ENCODE measurements at places on chromosomes 6 and 20.
A peak's percentile ranks its signal among the peaks of the same experiment; 100 is the strongest.

GRCh38 chr6:168411130-168411529 is 29.9 kb upstream of the SMOC2 start:
- no peak for DNase-seq

GRCh38 chr6:2865694-2866151 is 24.1 kb upstream of the SERPINB1 start:
- no peak for DNase-seq

DNA sequence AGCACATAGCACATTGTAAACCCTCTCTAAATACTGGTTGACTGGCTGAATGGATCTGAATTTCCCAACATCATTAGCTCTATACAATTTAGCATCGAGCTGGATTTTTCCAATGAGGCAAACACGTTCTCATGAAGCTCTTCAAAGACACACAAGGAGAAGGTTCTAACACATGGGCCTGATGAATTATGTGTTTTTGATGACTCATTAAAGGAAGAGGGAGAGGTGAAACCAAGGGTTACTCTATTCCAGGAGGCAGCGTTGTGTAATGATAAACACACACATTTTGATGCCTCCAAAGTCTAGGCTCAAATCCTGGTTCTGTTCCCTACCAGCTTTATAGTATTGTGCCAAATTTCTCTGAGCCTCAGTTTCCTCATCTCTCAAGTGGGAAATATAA is 84.3 kb downstream of the PFDN4 start:
- DNase-seq = no peak

- DNase-seq = no peak
Observed at GRCh38 chr6:163808231-163808630, 393.7 kb downstream of the QKI start.

- no peak for DNase-seq
Observed at GRCh38 chr6:62652692-62653328, 366.8 kb upstream of the KHDRBS2 start.

DNA sequence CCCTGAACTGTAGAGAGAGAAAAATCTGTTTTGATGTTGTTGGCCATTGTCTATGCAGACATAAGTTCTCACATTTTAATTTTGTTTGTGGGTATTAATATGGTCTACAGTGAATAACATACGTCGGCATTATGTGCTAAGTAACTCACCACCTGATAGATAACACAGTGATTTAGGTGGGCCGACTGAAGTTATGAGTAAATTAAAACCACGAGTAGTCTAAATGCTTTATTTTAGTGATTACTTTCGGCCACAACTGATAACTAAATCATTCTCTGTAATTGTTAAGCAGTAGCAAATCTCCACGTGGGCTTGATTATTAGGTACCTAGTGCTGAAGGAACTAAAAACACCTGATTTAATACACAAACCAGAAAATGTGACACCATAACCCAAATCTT is 1.1 kb downstream of the DOP1A start:
- DNase-seq = no peak

DNA sequence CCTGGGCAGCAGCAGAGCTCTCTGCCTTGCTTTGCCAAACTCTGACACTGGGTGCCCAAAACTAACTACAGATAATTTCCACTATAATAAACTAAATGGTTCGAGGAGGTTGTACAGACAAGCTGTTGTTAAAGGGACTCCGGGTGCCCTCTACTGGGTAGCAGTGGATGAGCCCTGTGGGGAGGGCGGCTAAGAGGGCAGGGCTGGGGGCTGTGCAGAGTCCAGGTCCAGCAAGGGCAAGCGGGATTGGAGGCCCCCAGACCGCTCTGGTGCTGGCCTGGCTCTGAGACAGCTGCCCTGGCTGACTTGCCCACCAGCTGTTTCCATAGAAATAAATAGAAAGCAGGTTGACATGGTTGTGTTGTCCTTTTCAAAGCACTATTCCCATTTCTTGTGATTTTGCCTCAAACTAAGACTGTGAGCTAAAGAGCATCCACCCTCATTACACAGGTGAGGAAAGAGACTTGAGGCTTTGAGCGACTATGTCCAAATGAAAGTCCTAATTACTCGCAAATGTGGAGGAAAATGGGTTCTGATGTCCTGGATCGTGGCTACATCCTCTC is 167.6 kb upstream of the CST7 start:
- no peak for DNase-seq

DNA sequence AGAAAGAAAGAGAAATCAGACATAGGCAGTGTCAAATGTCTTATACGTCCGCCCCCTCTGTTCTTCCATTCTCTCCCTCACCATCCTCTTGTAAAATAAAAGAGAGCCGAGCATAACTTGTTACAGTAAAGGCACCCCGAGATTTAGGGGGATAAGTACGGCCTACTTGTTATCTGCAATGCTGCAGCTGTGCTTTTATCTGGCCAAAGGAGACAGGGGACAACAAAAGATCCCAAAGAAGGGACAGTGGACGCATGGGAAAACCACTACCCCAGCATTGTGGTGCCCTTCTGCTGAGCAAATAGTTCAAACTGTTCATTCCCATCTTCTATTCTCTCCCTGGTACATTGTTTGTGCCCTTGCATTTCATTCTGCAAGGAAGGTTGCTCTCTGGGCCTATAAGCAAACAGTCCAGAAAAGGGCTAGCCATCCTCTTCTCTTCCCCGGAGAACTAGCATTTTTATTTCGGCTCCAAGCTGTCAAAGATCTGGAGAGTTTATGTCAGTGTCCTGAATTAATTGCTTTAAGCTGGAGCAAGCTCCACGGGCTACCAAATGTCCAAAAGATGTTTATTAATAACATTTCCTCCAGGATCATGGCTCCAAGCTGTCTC is 22.3 kb downstream of the FOXA2 start:
- no peak for DNase-seq

DNA sequence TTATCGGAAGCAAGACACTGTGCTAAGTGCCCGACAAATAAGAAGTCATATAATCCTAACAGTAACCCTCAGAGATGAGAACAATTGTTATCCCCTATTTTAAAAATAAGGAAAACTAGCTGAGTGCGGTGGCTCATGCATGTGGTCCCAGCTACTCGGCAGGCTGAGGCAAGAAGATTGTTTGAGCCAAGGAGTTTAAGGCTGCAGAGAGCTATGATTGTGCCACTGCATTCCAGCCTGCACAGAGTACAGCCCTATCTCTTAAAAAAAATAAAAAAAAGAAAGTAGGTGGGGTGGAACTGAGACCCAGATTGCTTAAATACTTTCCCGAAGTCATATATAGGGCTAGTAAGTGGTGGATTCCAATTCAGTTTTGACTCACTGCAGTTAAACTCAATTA is 84.7 kb downstream of the UST start:
- DNase-seq = no peak

GRCh38 chr6:46015119-46015968 is at the start of gene CLIC5:
Gene CLIC5, minus strand, starts transcription at chr6:46015860. Its CDS starts 318 bp downstream, at chr6:46015542.
- DNase-seq = no peak

DNA sequence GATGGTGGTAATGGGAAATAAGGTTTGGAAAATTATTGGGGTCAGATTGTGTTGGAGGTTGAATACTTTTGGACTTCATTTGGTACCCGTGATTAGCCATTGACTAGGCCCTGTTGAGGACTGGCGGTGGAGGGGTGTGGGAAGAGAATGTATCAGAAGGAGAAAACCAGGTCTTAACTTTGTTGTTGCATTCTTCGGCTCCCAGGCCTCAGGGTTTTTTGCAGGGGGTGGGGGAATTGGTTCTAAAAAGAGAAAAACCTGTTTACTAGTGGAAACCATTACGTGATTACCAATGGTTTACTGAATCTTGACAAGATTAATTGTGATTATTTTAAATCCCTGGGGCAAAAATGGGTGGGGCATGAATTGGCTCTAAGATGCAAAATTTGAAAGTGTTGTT is 85.1 kb downstream of the PHF20 start:
- DNase-seq = no peak

DNA sequence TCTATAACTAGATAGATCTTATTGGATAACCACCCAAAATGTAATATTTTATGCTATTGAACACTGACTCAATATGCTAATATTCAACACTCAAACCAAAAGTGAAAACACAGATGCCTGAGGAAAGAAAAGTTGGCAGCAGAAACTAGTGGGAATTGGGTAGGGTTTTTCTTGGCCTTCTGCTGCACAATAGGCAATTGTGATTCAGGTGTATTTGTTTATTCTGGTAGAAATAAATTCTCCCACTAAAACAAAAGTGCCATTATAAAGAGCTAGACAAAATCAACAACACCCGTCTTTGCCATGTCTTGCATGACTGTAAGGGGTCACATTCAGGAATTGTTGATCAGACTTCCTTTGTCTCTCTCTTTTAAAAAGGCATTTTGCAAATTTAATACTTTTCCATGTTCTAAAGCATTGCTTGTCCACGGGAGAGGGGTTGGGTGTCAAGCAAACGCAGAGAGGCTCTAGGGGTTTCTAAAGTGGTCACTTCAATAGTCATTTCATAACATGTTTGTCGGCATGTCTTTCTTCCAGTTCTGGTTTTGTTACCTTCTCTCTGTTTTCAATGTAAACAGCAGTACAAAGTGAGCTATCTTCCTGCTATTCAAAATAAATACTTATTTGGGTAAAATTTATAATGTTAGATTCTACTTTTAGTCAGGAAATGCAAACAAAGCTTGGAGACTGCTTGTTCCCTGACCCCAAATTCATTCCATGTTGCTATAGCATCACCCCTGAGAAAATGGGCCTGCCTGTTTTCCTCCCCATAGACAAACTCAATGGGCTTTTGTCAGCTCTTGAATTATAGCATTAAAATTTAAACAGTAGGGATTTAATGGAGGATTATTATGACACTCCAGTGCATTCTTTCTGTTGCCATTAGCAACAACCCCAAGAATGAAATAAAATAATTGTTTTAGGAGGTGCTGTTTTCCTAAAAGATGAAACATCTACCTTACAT is 217.0 kb upstream of the CCN2 start:
- no peak for DNase-seq

GRCh38 chr20:63533871-63534393 is 3.2 kb downstream of the PTK6 start:
- no peak for DNase-seq

GRCh38 chr6:33620158-33620855 is 815 bp upstream of the ITPR3 start:
- DNase-seq = peak; percentile 30

- DNase-seq = no peak
Observed at GRCh38 chr6:15658181-15658744, 4.6 kb downstream of the DTNBP1 start.

GRCh38 chr6:106305740-106306139 is 19.8 kb downstream of the ATG5 start:
- no peak for DNase-seq

DNA sequence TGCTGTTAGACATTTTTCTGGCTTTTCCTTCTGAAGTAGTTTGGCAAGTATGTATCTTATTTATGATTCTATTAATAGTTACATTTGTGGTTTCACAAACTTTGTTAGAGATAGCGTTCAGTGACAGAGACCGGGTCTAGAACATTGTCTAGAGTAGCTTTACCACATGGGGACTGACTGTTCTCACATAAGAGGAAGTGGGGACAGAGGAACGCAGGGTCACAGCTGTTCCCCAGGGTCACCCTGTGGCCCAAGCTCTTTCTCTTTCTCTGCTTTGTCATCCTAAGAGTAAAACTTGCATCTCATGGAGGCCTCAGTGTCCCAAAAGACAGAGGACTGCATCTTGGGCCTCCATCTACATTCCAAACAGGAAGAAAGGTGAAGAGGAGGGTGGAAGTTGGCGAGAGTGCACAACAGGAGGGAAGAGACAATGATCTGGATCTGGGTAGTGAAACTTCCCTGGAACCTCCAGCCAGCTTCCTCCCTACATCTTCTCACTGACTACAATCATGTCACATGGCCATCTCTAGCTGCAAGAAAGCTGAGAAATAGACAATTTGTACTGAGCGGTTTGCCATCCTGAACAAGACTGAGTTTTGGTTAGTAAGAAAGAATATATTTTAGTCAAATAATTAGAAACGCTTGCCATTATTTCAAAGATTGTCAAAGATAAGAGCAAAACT is 645.8 kb upstream of the ARID1B start:
- no peak for DNase-seq
